Neural progenitor cell (in vitro differentiated cells): ENCODE measurements at places on chromosomes 12 and 14.

- peak; percentile 40 for DNase-seq
These were observed 494 bp downstream of the TMTC3 start for GRCh38 chr12:88142610-88142991.

- DNase-seq, result no peak
These were observed 10.3 kb upstream of the SERPINA3 start for GRCh38 chr14:94601884-94602391.

DNA sequence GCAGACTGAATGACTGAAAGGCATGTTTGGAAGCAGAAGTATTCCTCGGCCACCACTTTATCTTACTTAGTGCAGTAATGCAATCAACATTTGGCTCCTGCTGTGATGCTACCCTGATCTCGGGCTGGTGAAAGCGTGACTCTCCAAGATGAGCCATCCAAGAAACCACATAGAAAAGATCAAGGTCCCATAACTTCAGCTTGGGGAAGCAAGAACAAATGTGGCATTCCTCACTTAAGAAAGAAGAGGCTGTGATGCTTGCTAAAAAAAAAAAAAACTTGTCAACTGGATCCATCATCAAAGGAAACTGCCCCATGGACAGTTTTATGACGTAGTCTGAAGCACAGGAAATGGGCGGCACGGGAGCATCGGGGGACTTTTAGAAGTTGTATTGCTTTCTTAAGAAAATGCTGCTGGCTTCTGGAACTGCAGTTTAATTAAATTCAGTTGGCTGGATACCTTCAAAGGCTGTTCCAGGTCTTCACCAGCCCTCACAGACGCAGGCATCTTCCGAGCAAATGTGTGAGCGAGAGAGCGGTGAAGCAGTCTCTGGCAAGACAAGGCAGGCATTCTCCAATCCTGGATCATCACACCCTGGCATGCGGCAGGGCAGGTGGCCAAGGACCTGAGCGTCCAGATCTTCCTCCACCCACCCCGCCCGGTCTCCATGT lies 38.2 kb upstream of the MAP1LC3B2 start:
- DNase-seq, result no peak

DNA sequence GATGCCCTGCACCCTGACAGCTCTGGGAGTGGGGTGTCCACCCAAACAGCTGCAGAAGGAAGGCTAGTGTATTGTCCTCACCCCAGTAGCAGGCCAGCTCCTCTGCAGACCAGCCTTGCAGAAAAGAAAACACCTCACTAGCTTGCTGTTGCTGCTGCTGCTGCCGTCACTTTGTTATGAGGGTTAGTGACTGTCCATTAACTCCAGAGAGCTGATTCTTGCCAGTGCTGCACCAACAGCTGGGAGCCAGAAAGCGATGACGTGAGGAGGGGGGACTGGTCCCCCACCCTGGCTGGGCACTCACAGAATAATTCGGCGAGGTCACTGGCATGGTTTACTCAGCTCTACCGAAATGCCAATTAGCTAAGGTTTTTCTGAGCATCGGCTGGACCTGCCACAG lies 2.8 kb downstream of the SYNDIG1L start:
- no peak for DNase-seq

- DNase-seq, result no peak
These were observed 144.5 kb upstream of the DCN start for GRCh38 chr12:91327131-91327530.

- DNase-seq, result no peak
These were observed 14.1 kb downstream of the PYROXD1 start for GRCh38 chr12:21451529-21451928.
